ENCODE measurements at places on chromosomes 16 and 17.
A peak's percentile ranks its signal among the peaks of the same experiment; 100 is the strongest.

GRCh38 chr16:81702506-81702905 is 76.6 kb upstream of the PLCG2 start:
- no peak for DNase-seq

- no peak for DNase-seq
Measured at GRCh38 chr16:8110572-8111514, 479.5 kb downstream of the TMEM114 start.

- no peak for DNase-seq
Measured at GRCh38 chr17:79070266-79070880, 4.3 kb upstream of the ENGASE start.

- DNase-seq = no peak
Measured at GRCh38 chr17:9360677-9361081, 214.9 kb downstream of the STX8 start.

DNA sequence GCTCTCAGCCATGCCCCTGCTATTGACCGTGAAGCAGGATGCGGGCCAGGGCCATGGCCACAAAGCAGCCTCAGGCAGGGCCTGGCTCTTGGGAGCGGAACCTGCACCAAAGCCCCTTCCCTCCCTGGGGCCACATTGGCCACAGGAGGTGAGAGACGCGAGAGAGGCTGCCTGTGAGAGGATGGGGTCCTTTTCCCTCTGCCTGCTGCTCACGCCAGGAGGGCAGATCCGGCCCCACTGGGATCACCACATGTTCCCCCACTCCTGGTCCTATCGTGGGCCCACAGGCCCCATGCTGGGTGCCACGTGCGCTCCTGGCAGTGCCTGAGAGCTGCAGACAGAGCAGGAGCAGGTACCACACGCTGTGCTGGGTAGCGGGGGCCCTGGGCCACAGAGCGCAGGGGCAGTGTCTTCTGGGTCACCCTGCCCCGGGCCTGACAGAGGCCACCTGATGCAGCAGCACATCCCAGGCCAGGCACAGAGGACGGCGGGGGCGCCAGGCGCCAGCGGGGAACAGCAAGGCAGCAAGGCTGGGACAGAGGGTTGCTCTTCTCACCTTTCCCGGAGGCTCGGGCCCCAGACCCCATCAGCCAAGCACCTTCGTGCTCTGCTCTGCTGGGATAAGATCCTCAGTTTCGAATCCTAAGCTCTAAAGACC is 9.2 kb upstream of the NUDT16L1 start:
- no peak for DNase-seq

- DNase-seq = peak; percentile 44
Measured at GRCh38 chr16:381012-381788, 578 bp downstream of the PGAP6 start.

- no peak for DNase-seq
Measured at GRCh38 chr17:46819906-46820351, 1.4 kb upstream of the WNT3 start.

DNA sequence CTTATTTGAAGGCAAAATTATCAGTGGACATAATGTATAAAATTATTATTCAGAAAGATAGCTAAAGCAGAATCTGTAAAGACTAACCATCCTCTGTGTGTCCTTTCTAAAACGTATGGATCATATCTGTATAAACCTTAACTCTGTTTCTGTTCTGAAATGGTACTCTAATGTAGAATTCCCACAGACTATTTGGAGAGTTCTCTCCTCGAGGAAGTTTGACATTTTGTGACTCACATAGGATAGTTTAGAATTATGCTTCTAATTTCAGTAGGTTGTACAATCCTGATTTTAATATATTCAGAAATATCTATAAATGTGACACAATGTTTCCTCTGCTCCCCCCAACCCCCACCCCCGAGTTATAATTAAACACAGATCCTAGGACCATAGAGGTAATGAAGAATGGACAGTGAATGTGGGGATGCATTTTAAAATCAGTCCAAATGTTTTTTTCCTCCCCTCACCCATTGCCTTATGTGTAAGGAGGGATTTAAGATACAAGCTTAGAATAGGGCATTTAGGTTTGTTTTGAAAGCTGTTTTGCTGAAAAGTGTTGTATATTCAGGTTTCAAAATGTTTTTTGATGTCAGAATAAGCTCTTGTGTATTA is 66.8 kb downstream of the BCAS3 start:
- DNase-seq = no peak

GRCh38 chr16:68529931-68530701 is 9.0 kb upstream of the ZFP90 start:
- DNase-seq = peak; percentile 91

GRCh38 chr17:16466407-16466806 is 25.6 kb downstream of the LRRC75A start:
- no peak for DNase-seq

DNA sequence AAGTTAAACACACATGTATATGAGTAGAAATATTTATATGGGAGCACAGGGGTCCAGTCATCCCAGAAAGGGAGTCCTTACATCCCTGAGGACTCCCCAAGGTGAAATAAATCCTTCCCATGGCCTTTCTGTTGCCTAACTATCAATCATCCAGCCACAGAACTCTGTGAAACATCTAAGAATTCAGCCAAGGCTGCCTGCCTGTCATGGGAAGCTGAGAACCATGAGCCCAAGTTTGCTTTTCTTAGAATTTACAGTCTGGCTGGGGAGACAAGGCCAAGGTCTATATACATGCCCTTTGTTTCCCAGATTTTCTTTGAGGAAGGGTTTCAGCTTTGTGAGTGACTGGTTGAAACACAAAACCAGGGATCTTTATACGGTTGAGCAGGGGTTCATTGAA is 15.8 kb downstream of the MYL4 start:
- DNase-seq = no peak

- DNase-seq = no peak
Measured at GRCh38 chr17:42413464-42414040, 9.5 kb downstream of the CAVIN1 start.

DNA sequence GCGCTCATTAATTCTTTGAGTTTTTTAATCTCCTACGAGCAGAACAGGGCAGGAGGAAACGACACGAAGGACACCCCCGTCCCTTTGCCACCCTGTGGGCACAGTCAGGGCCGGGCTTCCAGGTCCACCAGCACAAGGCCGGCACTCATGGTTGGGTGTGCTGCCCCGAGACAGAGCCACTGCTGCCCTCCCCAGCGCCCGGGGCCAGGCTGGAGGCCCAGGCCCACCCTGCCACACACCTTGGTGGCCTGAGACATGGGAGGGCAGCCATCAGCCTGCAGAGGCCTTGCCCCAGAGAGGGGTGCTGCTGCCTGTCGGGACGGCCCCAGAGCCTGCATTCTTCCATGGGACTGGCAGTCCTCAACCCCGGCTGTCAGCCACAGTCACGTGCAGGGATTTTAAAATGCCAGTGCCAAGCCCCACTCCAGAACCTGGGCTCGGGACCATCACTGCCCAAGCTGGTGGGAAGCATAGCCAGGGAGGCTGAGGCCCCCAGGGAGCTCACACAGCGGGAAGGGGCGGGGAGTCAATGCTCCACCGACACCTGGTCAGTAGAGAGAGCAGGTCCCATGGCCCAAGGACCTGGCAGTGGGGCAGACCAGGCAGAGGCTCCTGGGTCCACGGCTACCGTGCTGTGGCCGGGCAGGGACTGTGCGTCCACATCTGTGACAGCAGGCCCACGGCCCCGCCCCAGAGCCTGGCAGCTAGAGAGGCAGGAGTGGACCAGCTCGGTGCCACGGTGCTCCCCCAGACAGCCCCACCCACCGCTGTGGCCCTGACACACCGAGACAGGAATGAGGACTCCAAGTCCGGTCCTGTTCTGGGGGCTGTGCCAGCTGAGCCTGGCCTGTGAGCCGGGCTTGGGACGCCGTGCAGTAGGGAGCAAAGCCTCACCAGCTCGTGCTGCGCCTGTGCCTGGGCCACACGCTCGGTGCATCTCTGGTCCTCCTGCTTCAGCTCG is 27.5 kb downstream of the CEP131 start:
- no peak for DNase-seq

DNA sequence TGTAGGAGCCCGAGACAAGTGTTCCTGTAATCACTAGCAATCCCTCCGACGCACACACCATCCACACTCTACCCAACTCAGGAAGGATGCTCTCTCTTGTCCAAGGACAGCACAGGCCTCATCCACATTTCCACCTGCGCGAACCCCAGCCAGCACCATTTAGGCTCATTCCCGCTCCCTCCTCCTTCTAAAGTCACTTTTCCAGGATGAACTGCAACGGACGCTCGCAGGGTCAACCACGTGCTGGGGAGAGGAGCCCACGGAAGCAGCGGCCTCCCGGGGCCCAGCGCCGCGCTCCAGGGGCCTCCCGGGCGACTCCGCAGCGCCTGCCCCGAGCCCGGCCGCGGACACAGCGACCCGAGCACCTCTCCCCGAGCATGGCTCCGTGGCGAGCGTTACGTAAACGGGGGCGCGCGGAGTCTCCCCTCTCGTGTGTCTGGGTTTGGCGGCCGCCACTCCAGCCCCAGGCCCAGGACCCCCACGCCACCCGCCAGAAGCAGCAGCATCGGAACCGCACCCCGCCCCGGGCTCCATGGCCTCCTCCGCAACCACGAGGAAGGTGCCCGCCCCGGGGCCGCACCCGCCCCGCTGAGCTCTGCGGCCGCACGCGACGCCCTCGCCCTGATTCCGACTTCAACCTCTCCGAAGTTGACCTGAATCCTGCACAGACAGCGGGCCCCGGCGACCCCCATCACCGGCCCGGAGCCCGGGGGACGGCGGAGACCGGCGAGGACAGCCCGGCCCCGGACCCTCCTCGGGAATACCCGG is 668 bp downstream of the USP36 start:
- DNase-seq = no peak

DNA sequence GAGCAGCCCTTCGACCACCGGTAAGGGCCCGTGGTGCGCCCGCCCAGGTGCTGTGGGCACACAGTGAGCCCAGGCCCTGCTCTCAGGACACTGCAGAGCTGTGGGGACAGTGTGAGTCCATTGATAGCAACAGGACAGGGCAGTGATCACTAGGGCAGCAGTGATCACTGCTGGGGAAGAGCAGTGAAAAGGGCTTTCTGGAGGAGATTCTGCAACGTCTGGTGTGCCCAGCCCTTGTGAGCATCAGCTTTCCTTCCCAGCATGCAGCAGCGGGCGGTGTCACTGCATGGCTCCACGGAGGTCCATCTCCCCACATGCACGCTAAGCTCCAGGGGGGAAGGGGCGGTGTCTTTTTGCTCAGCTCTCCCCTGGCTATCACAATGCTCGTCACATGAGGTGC is 32.1 kb downstream of the MAP1LC3B start:
- no peak for DNase-seq

GRCh38 chr17:18859256-18859655 is 1.3 kb downstream of the PRPSAP2 start:
- no peak for DNase-seq

- DNase-seq = no peak
Measured at GRCh38 chr17:42304187-42305030, 16.1 kb downstream of the STAT5A start.

DNA sequence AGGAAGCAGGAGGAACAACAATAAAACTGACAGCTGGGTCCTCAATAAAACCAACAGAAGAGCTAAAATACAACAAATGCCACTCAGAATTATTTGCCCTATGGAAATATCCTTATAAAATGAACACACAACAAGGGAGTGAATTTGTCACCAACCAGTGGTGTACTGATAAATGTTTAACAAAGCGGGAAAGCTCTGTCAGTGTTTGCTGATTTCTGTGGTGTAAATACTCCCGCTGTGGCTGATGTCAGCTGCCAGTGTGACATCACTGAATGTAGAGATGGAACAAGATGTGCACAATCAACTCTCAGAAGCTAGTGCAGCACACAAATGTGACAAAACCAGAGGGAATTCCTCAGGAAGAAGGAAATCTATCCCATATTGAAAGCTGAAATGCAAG is 51.9 kb downstream of the CDYL2 start:
- DNase-seq = no peak

DNA sequence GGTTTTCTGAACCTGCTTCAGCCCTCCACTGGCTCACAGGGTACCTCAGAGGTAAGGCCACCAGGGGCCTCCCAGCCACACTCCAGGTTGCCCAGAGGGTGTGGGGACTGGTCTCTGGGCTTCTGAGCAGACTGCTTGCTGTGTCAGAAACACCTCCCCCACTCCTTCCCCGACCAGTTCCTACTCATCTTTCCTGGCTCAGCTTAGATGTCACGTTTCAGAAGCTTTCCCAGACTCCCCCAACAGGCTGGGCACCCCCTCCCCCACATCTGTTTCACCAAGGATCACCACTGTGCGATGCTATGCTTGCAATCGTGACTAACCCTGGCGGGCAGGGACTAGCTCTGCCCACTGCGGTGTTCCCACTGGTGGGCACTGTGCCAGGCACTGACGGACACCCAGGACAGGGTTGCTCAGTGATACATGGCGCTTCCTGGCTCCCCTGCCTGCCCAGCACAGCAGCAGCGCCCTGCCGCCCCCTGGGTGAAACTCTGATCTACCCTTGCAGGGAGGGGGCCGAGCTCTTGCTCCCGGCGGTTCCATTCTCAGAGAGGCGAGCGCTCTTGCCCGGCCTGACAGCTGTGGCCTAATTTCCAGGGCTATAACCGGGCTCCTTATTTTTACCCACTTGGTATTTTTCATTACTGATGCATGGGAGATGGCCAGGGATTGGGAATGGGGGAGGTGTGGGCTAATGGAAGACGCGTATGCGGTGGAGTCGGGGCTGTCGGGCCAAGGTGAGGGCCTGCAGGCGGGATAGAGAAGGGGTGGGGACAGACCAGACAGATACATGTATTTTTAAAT is 29.4 kb upstream of the MTSS2 start:
- no peak for DNase-seq

- DNase-seq = peak; percentile 51
Measured at GRCh38 chr17:18319604-18320256, 4.6 kb downstream of the SMCR8 start.

- DNase-seq = no peak
Measured at GRCh38 chr17:5874486-5874885, 195.7 kb upstream of the WSCD1 start.

GRCh38 chr16:65235339-65236177 is 113.7 kb upstream of the CDH11 start:
- DNase-seq = no peak

DNA sequence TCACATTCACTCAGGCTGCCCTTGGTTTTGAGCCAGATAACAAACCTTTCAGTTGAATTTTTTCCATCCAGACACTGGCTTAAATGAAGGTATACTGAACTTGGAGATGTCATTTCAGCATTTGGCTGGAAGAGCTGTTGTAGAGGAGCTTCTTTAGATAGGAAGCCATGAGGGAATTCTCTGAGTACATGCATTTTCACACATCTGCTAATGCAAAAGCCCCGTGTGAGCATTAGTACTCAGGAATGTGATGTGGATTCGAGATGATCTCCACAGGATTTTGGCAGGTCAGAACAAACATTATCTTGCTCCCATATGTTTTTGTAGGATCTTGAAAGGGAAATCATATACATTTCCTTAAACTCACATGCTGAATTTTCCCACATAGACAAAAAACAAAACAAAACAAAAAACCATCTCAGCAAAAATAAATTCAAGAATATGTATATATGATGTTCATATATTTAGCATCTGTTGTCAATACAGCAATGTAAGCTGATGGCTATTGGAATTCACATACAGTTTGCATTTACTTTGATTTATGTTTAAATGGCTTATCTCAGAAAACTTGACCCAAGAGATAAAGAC is 277.2 kb upstream of the TBX2 start:
- no peak for DNase-seq

Measured in Caco-2 (cell line).